ENCODE measurements at places on chromosomes 7 and 10. TPM values are rescaled to one million over a fixed set of nuclear protein-coding genes. Genes with fewer than 3 reads are reported as not detected.

The NME8 gene
- total RNA-seq = not detected

The ITIH5 gene
- total RNA-seq = not detected

The CALML3 gene
- not detected for total RNA-seq

The INPP5F gene
- 46.4 TPM for total RNA-seq

The IQUB gene
- total RNA-seq = 0.32 TPM

The CCNY gene
- 59.8 TPM for total RNA-seq

The DDIT4 gene
- 176 TPM for total RNA-seq

The CCDC172 gene
- total RNA-seq = not detected
